GM23248 (cell line): ENCODE measurements at places on chromosomes 13 and 19. TPM values are rescaled to one million over a fixed set of nuclear protein-coding genes. Genes with fewer than 3 reads are reported as not detected.

GRCh38 chr19:2469102-2469914 is 6.6 kb upstream of the GADD45B start:
- H3K27ac ChIP-seq = no peak overlapping the region
- H3K27me3 ChIP-seq = no peaks in the 10 kb centered on the region
- H3K4me1 ChIP-seq = peaks cover 12% of the 10 kb centered on the region
- H3K4me3 ChIP-seq = no peak overlapping the region
- peak; percentile 83 for DNase-seq

- DNase-seq = peak; percentile 52
- no peaks in the 10 kb centered on the region for H3K36me3 ChIP-seq
- H3K27ac ChIP-seq = no peak overlapping the region
Measured at GRCh38 chr19:3243819-3244700, 19.6 kb downstream of the CELF5 start.

GRCh38 chr19:21197590-21198295 is 55.9 kb downstream of the ZNF431 start:
- H3K27me3 ChIP-seq = no peaks in the 10 kb centered on the region
- no peak overlapping the region for H3K4me3 ChIP-seq
- no peak for DNase-seq
- H3K4me1 ChIP-seq = no peaks in the 10 kb centered on the region
- no peak overlapping the region for H3K27ac ChIP-seq

GRCh38 chr13:30918662-30919405 is 12.8 kb downstream of the MEDAG start:
- H3K36me3 ChIP-seq = peaks cover 69% of the 10 kb centered on the region
- H3K27ac ChIP-seq = peak overlapping the region; percentile 19; the same call in 1 of the 2 replicates
- H3K4me1 ChIP-seq = peaks cover 10% of the 10 kb centered on the region; the same call in 1 of the 2 replicates
- no peaks in the 10 kb centered on the region for H3K27me3 ChIP-seq
- DNase-seq = no peak
- H3K4me3 ChIP-seq = no peak overlapping the region

DNA sequence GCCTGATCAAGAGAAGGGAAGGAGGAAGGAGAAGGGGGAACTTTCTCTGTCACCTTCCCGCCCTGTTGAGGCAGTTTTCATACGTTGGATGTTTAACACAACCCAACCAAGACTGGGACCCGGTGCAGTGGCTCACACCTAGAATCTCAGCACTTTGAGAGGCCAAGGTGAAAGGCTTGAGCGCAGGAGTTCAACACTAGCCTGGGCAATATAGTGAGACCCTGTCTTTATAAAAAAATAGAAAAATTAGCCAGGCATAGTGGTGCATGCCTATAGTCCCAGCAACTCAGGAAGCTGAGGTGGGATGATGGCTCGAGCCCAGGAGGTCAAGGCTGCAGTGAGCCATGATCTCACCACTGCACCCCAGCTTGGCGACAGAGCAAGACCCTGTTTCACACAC is 59.4 kb upstream of the PEG3 start:
- no peaks in the 10 kb centered on the region for H3K36me3 ChIP-seq
- no peak overlapping the region for H3K27ac ChIP-seq
- no peak overlapping the region for H3K4me3 ChIP-seq
- DNase-seq = no peak
- no peaks in the 10 kb centered on the region for H3K4me1 ChIP-seq
- no peaks in the 10 kb centered on the region for H3K27me3 ChIP-seq

- H3K4me3 ChIP-seq = peak overlapping the region; percentile 75
- H3K36me3 ChIP-seq = no peaks in the 10 kb centered on the region
Measured at GRCh38 chr19:1408300-1409203, 1.2 kb downstream of the DAZAP1 start.

- H3K27me3 ChIP-seq = no peaks in the 10 kb centered on the region
- H3K4me1 ChIP-seq = peaks cover 3% of the 10 kb centered on the region; the same call in 1 of the 2 replicates
- H3K4me3 ChIP-seq = peak within 1 kb of the TSS; percentile 89
Measured at GRCh38 chr19:11848594-11849469, at the start of gene ZNF439. Gene ZNF439 (plus strand): TSS chr19:11848726. CDS start chr19:11848868, 142 bp downstream.

GRCh38 chr19:6577476-6578125 is 13.3 kb downstream of the CD70 start:
- H3K4me3 ChIP-seq = no peak overlapping the region
- H3K27me3 ChIP-seq = peaks cover 25% of the 10 kb centered on the region; the same call in 1 of the 2 replicates
- no peaks in the 10 kb centered on the region for H3K36me3 ChIP-seq
- peaks cover 9% of the 10 kb centered on the region for H3K4me1 ChIP-seq

DNA sequence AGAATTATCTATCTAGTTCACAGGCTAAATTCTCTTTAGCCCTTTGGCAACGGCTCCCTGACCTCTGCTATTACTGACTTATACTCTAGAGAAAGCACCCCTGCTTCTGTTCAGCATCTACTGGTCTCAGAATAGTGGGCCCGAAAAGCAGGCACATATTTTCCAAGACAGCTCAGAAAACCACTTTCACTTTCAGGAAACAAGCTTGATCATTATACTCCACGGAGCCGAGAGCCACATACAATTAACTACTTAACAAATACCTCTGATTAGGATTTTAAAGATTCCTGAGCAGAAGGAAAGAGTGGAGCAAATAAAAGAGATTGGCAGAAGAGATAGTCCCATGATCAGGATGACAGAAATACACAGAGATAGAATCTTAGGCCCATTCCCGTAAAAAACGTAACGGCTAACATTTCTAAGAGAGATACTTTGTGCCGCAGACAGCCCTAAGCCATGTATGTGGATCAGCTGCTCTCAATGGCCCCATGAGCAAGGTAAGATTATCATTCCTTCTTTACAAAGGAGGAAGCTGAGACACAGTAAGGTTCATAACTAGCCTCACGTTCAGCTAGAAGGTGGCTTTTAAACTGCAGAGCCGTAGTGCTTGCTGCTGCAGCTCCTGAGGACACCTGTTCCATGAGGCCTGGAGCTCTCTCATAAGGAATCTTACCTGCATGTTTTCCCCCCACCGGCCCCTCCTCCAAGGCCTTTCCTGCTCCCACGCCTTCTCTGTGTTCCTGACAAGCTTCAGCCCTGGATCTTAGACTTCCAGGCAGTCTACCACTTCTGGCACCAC is 227.2 kb downstream of the FOXO1 start:
- DNase-seq = peak; percentile 75
- peak overlapping the region; percentile 70 for H3K4me3 ChIP-seq
- no peaks in the 10 kb centered on the region for H3K27me3 ChIP-seq
- H3K27ac ChIP-seq = 0 out of 2 replicates have a peak overlapping the region, but pooled peaks have one; percentile 2
- no peaks in the 10 kb centered on the region for H3K36me3 ChIP-seq

GRCh38 chr13:26646603-26647002 is 89.1 kb downstream of the WASF3 start:
- H3K27ac ChIP-seq = no peak overlapping the region
- 0 out of 2 replicates have a peak, but pooled peaks cover 8% of the 10 kb centered on the region for H3K36me3 ChIP-seq
- H3K4me3 ChIP-seq = no peak overlapping the region
- H3K4me1 ChIP-seq = peaks cover 27% of the 10 kb centered on the region

- no peak overlapping the region for H3K4me3 ChIP-seq
- H3K27ac ChIP-seq = no peak overlapping the region
- H3K36me3 ChIP-seq = no peaks in the 10 kb centered on the region
Measured at GRCh38 chr19:30069535-30070197, 127.6 kb downstream of the URI1 start.

- no peak overlapping the region for H3K27ac ChIP-seq
- no peaks in the 10 kb centered on the region for H3K36me3 ChIP-seq
- no peak overlapping the region for H3K4me3 ChIP-seq
- no peaks in the 10 kb centered on the region for H3K27me3 ChIP-seq
Measured at GRCh38 chr13:102033386-102033785, 368.5 kb downstream of the FGF14 start.

- H3K4me3 ChIP-seq = no peak overlapping the region
- peak; percentile 38 for DNase-seq
- peaks cover 19% of the 10 kb centered on the region for H3K4me1 ChIP-seq
- H3K36me3 ChIP-seq = no peaks in the 10 kb centered on the region
- H3K27ac ChIP-seq = peak overlapping the region; percentile 14; the same call in 1 of the 2 replicates
Measured at GRCh38 chr13:74761801-74762757, 627.9 kb upstream of the KLF12 start.

- H3K36me3 ChIP-seq = no peaks in the 10 kb centered on the region
- no peak overlapping the region for H3K27ac ChIP-seq
- H3K4me1 ChIP-seq = no peaks in the 10 kb centered on the region
- no peaks in the 10 kb centered on the region for H3K27me3 ChIP-seq
- no peak overlapping the region for H3K4me3 ChIP-seq
Measured at GRCh38 chr19:38201731-38202130, 22.3 kb downstream of the DPF1 start.

GRCh38 chr19:38055655-38056521 is 148.9 kb downstream of the SIPA1L3 start:
- H3K27ac ChIP-seq = no peak overlapping the region
- peaks cover 2% of the 10 kb centered on the region; the same call in 1 of the 2 replicates for H3K4me1 ChIP-seq
- DNase-seq = no peak
- no peaks in the 10 kb centered on the region for H3K27me3 ChIP-seq

DNA sequence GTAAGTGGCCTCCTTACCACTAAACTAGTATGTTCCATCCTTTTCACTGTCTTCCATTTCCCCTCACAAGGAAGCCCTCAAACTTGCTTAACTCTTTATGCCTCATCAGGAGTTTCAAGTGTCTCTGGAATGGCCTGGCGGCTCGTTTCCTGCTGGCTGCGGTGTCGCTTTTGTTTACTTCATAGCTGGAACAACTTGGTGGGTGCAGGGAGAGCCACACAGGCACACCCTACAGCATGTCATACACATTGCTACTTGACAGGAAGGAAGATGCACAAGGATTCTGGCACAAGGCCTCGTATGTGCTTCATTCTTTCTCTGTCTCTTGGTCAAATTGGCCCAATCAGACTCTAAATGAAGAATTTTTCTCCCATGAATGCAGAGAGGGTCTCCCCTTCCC is 488.3 kb downstream of the FOXO1 start:
- 0 out of 2 replicates have a peak, but pooled peaks cover 5% of the 10 kb centered on the region for H3K4me1 ChIP-seq
- no peaks in the 10 kb centered on the region for H3K27me3 ChIP-seq
- H3K36me3 ChIP-seq = no peaks in the 10 kb centered on the region
- no peak overlapping the region for H3K4me3 ChIP-seq
- DNase-seq = no peak

DNA sequence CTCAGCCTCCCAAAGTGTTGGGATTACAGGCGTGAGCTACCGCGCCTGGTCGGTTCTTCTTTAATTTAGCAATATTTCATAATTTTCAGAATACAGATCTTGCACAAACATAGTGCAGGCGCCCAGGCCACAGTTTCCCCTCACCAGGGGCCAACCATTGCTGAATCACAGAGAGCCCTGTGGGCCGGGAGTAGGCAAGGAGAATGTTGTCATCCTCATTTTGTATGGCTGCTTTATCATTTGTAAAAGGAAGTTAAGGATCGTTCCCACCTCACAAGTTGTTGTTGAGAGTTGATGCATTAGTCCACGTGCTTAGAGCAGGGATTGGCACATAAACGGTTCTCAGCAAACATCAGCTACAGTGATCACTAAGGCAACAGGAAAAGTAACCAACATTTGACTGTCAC is 30.2 kb downstream of the MEIS3 start:
- H3K36me3 ChIP-seq = no peaks in the 10 kb centered on the region
- no peak for DNase-seq
- no peak overlapping the region for H3K27ac ChIP-seq
- H3K27me3 ChIP-seq = 0 out of 2 replicates have a peak, but pooled peaks cover 4% of the 10 kb centered on the region

DNA sequence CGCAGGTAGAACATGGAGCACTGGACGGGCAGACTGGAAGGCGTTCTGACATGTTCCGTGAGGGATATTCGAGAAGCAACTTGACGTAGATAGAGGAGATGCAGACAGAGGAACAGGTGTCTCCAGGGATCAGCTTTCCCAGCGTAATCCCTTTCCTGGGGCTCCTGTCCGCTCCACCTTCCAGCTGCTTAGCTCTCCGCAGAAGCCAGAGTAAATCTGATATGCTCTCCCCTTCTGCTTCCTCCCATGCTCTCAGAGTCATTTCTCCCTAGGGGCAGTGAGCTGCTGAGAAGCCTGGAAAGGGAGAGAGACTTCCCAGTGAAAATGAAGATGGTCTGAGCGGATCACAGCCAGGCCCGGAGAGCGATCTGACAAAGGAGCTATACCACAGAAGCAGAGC is 23.0 kb upstream of the OLFM4 start:
- no peaks in the 10 kb centered on the region for H3K27me3 ChIP-seq
- H3K4me1 ChIP-seq = no peaks in the 10 kb centered on the region
- H3K36me3 ChIP-seq = no peaks in the 10 kb centered on the region
- DNase-seq = no peak
- H3K27ac ChIP-seq = no peak overlapping the region

- peak; percentile 25 for DNase-seq
- H3K36me3 ChIP-seq = no peaks in the 10 kb centered on the region
- peak overlapping the region; percentile 97 for H3K4me3 ChIP-seq
- H3K27me3 ChIP-seq = no peaks in the 10 kb centered on the region
- peak overlapping the region; percentile 86 for H3K27ac ChIP-seq
- peaks cover 52% of the 10 kb centered on the region for H3K4me1 ChIP-seq
Measured at GRCh38 chr13:74132152-74132775, 1.9 kb downstream of the KLF12 start.

DNA sequence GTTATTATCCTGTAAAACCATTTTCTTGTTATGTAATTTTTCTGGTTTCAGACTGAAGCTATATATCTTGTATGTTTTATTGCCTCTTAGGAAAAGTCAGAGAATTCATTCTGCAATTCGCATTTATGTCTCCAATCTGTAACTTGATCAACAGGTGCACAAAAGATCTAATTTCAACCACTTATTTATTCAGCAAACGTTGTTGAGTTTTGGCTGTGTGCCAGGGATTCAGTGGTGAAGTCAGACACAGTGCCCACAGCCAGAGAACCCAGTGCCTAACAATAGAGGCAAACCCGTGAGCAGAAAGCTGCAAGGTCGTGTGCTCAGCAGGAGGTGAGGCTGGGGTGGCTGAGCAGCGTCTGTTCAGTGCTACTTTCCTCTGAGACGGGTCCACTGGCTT is 119.5 kb upstream of the MCF2L start:
- no peak overlapping the region for H3K27ac ChIP-seq
- no peak for DNase-seq
- H3K36me3 ChIP-seq = no peaks in the 10 kb centered on the region
- no peaks in the 10 kb centered on the region for H3K4me1 ChIP-seq
- H3K27me3 ChIP-seq = no peaks in the 10 kb centered on the region
- H3K4me3 ChIP-seq = no peak overlapping the region

DNA sequence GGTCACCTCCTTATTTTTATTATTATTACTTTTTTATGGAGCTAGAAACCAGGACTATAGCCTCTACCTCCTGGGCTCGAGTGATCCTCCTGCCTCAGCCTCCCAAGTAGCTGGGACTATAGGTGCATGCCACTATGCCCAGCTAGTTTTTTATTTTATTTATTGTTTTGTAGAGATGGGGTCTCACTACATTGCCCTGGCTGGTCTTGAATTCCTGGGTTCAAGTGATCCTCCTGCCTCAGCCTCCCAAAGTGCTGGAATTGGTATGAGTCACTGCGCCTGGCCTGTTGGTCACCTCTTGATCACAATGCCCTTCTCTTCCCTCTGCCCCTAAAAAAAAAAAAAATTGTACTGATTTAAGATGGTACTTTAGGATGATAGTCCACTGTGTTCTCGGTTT is 20.4 kb downstream of the MRPS12 start:
- no peak overlapping the region for H3K27ac ChIP-seq
- H3K4me3 ChIP-seq = no peak overlapping the region
- no peaks in the 10 kb centered on the region for H3K36me3 ChIP-seq
- DNase-seq = no peak

- H3K27me3 ChIP-seq = no peaks in the 10 kb centered on the region
- no peak overlapping the region for H3K27ac ChIP-seq
- no peaks in the 10 kb centered on the region for H3K36me3 ChIP-seq
- no peak overlapping the region for H3K4me3 ChIP-seq
Measured at GRCh38 chr13:46321494-46322225, 65.4 kb downstream of the RUBCNL start.

The SMIM44 gene
- total RNA-seq = not detected in 2 replicates

The KCNC3 gene
- total RNA-seq = under 0.01 and 0.13 TPM in 2 replicates

The UNC13A gene
- under 0.01 and 0.11 TPM in 2 replicates for total RNA-seq

The PSG2 gene
- 0.76 and 0.89 TPM in 2 replicates for total RNA-seq

The ZNF541 gene
- total RNA-seq = not detected in 2 replicates

The MIA gene
- not detected in 2 replicates for total RNA-seq

The ERICH4 gene
- total RNA-seq = not detected in 2 replicates

The ANGPTL4 gene
- total RNA-seq = 11.4 and 13.1 TPM in 2 replicates

The TNFSF11 gene
- total RNA-seq = not detected in 2 replicates

The CLIP3 gene
- total RNA-seq = 10.9 and 14.9 TPM in 2 replicates
